ENCODE measurements at places on chromosomes 6 and 20.

- DNase-seq, result no peak
These were observed 116.7 kb downstream of the SIM1 start for GRCh38 chr6:100347901-100348550.

- no peak for DNase-seq
These were observed 34.4 kb upstream of the ARHGAP18 start for GRCh38 chr6:129744201-129744879.

GRCh38 chr6:165426892-165427291 is 117.5 kb upstream of the C6orf118 start:
- no peak for DNase-seq

DNA sequence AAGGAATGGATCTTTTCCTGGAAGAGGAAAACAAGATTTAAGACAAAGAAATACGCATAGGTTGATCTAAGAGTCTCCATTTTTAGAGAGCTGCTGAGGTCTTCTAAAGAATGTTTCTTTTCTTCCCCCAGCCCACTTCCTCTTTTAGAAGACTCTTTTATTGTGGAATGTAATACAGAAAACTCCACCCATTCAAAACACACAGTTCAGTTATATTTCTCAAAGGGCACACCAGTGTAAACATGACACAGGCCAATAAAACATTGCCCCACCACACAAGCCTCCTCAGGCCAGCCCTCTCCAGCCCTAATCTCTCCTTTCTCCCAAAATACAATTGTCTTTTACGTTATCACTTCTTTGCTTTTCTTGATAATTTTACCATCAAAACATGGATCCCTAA is 42.8 kb downstream of the SLC35B3 start:
- no peak for DNase-seq

GRCh38 chr6:137737836-137738596 is 129.0 kb upstream of the TNFAIP3 start:
- no peak for DNase-seq

DNA sequence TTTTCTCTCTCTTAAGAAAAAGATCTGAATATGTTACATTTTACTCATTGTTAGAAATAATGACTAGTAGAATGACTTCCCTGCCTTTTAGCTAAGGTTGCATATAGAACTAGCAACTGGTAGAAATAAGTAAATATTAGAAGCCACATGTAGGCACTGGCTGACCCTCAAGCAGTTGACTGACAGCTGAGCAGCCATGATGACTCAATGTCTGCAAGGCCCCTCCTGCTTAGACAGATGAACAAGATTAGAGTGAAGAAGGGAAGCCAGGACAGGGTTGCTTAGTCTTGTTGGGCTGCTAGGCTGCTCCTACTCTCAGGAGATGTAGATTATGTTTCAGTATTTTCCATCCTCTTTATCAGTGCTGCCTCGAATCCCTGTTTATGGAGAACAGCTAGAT is 6.5 kb downstream of the MEP1A start:
- DNase-seq, result no peak

DNA sequence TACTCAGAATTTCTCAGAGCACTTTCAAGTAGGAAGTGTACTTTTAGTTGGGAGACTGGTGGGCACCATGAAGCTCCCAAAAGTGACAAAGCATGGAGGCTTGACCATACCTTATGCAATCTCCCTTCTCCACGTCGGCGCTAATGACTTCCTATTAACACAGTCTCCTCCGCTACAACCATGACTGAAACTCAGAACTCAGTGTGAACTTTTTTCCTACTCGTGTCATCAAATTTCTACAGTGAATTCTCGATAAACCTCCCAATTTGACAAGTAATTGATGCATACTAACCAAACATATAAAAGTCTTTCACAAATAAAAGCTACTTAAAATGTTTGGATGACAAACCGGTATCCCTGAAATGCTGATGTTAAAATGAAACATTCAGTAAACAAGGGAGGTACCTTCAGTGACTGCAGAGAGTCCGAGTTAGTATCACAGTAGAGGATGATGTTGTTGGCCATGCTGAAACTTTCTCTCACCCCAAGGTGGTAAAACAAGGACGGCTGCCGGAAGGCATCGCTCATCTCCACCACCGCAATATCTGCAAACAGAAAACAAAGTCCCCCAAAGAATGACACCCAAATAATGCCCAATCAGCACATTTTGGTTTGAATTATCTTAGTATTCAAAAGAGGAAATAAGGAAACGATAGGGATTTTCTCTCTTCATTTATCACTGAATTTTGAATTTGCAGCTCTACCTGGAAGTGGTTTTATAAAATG is 72.1 kb downstream of the MAP3K5 start:
- DNase-seq, result no peak

GRCh38 chr6:105968603-105969333 is 117.4 kb upstream of the PRDM1 start:
- DNase-seq, result no peak

DNA sequence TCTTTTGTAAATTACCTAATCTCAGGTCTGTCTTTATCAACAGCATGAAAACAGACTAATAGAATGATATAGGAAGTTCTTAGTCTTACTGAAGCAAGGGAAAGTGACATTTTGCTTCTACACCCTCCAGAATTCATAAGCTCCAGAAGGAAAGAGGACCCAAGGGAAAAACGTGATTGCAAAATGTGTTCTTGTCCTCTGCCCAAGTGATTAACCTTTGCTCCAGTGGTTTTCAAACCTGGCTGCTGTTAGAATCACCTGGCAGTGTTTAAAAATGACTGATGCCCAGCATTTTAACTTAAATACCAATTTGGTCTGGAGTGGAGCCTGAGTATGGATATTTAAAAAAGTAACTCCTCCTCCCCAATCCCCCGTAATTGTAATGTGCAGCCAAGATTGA is 191.4 kb downstream of the SLC16A10 start:
- no peak for DNase-seq

- DNase-seq, result no peak
These were observed 83.0 kb downstream of the SNX5 start for GRCh38 chr20:17885544-17885943.

GRCh38 chr6:134610411-134610810 is 292.5 kb upstream of the SGK1 start:
- no peak for DNase-seq

GRCh38 chr6:39079197-39080125 is 30.9 kb downstream of the GLP1R start:
- DNase-seq, result no peak

DNA sequence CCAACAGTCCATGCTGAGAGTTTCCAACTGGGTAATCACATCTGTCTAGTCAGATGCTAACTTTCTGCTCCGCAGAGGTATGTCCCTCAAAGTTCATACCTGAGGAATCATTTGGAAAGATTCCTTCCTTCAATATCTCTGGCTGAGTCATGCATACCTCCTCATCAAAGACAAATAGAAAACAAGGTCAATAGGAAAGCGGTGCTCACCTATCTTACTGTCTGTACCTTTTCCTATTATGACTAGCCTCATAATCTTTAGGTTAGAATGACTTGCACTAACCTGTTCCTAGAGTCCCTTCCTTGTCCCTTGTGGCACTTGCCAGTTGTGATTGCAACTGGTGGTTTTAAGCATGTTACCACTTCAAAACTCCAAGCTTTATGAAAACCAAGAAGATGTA is 78.2 kb upstream of the PTPRK start:
- no peak for DNase-seq

GRCh38 chr6:36969240-36969691 is 14.7 kb downstream of the PI16 start:
- no peak for DNase-seq

- no peak for DNase-seq
These were observed 81.3 kb upstream of the COL21A1 start for GRCh38 chr6:56328728-56329090.

DNA sequence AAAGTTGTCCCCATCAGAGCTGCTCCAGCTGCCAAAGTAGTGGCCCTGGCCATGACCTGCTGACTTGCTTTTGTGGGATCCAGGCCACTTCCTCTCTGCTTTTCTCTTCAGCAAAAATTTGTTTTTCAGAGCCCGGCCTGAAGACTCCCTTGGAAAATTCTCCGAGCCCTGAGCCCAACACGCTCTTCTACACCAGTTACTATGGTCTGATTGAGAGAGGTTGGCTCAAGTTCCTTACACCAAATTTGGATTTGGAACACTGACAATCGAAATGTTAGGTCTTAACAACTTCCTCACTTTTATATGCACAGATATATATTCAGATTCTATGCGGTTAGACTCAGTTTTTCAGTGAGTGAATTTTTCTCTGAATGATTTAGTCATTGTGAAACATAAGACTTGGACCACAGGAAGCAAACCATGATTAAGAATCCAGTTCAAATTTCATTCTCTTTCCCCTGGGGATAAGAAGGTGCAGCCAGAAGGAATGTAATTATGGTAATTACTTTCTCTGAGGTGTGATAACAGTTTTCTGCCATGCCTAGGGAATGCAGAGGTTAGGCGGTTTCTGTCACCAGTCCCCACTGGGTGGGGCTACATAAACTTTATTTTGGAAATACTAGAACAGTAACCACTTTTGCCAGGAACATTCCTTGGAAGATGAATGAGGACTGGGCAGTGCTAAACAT is 365.2 kb downstream of the SYNE1 start:
- DNase-seq, result no peak

DNA sequence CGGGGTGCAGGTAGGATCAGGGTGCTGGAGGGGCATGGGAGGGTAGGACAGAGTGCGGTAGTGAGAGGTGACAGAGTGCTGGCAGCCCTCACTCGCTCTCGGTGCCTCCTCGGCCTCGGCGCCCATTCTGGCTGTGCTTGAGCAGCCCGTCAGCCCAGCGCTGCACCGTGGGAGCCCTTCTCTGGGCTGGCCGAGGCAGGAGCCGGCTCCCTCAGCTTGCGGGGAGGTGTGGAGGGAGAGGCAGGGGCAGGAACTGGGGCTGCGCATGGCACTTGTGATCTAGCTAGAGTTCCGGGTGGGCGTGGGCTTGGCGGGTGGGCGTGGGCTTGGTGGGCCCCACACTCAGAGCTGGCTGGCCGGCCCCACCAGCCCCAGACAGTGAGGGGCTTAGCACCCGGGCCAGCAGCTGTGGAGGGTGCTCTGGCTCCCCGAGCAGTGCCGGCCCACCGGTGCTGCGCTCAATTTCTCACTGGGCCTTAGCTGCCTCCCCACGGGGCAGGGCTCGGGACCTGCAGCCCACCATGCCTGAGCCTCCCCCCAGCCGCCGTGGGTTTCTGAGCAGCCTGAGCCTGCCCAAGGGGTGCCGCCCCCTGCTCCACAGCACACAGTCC is 112.8 kb upstream of the DUSP22 start:
- DNase-seq, result no peak

- no peak for DNase-seq
These were observed 493.3 kb downstream of the ADGRB3 start for GRCh38 chr6:69128411-69128810.

DNA sequence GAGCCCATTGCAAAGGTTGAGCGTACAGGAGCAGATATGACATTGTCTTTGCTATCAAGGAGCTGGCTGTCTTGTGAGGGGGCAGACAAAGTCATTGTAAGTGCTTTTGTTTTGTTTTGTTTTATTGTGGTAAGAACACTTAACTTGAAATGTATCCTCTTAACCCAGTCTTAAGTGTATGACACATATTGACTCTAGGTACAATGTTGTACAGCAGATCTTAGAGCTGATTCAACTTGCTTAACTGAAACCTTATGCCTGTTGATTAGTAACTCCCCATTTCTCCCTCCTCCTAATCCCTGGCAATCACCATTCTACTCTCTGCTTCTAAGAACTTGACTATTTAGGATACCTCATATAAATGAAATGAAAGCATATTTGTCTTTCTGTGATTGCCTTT is 429.0 kb downstream of the BMP2 start:
- DNase-seq, result no peak

GRCh38 chr6:169046483-169047192 is 207.0 kb downstream of the THBS2 start:
- DNase-seq, result no peak

GRCh38 chr6:39421383-39422225 is 99.1 kb upstream of the KCNK16 start:
- no peak for DNase-seq

DNA sequence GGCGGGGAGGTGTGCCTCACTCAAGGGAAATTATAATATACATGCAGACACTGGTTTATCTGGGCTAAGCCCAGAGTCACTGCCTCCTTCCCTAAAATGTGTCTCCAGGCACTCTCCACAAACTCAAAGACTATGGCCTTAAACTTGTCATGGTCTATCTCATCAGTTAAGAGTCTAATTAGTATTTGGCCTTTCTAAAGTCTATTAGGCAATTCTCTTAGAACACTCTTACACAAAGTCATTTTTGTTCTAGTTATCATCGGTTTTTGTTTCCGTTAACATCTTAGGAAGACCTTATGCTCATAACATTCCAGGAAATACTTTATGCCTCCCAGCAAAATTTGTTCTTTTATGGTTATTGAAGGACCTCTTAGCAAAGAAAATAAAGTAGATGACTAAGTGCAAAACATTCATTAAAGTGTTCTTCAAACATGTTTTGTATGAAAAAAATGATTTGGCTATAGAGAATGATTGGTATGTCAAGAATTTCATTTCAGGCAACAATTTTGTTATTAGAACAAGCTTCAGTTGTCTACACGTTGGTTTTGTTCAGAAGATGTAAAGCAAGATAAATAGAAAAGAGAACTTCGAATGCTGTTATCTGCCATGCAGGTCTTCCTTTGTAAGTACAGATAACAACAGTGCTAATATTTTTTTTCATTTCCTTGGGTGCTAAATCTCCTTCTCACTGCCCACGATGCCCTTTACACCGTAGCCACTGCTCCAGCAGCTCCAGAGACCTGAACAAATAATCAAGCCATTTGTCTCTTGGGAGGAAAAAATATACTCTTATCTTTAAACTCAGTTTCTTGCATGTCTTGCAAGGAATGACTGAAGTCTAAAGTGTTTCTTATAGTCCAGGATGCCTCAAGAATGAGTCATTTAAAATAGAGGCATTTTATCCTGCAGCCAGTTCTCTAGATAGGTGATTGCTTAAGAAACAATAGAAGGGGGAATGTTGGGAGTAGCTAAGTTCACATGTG is 170.4 kb downstream of the HTR1B start:
- no peak for DNase-seq

GRCh38 chr6:108541843-108542759 is 18.6 kb upstream of the FOXO3 start:
- DNase-seq, result peak; percentile 28

DNA sequence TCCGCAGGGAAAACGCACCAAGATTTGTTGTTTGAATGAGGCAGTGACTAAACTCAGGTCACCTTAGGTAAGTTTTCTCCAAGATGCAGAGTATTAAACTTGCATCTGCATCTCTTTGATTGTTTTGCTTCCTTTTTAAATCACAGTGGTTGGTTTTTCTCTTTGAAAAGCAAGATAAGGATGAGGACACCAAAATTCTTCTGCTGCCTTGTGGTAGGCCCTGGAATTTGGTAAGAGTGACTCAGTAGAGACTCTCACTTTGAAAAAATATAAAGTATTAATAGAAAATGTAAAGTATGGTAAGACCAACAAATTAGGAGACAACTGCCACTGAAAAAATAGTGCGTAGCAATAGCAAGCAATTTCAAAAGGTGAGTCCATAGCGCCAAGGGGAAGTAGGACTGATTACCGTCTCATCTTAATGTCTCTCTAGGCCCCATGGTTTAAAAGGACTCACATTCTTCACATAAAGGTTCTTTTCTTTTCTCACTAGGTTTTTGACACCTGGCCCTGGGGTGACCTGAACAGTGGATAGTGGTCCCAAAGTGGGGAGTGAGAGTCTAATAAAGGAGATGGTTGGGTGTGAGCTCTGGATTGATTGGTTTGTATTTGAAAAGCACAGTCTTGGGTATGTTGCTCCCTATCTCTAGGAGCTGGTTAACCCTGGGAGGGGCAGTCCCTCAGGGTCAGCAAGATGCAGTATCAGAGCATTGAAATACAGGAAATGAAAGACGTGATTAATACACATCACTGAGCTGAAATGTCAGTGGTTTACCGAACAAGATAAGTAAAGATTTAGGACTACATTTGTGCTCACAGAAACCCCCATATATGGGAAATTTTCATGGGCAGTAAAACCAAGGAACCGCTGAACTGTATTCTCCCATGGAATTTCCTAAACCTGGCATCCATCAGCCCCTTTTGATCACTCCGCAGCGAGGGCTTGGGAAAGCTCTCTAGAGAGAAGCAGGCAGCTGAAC is 221.2 kb downstream of the SLC24A3 start:
- no peak for DNase-seq
